Activated naive CD4-positive, alpha-beta T cell (primary cell): ENCODE measurements at places on chromosomes 16 and 17.
A peak's percentile ranks its signal among the peaks of the same experiment; 100 is the strongest.

GRCh38 chr17:29095439-29095838 is 52.5 kb downstream of the PIPOX start:
- DNase-seq = no peak

GRCh38 chr17:66633317-66633965 is 201.5 kb upstream of the CACNG5 start:
- peak; percentile 11 for DNase-seq

- no peak for DNase-seq
These were observed 214.0 kb upstream of the MPHOSPH6 start for GRCh38 chr16:82384017-82384416.

GRCh38 chr16:56776562-56776961 is 46.6 kb downstream of the NUP93 start:
- DNase-seq = no peak

DNA sequence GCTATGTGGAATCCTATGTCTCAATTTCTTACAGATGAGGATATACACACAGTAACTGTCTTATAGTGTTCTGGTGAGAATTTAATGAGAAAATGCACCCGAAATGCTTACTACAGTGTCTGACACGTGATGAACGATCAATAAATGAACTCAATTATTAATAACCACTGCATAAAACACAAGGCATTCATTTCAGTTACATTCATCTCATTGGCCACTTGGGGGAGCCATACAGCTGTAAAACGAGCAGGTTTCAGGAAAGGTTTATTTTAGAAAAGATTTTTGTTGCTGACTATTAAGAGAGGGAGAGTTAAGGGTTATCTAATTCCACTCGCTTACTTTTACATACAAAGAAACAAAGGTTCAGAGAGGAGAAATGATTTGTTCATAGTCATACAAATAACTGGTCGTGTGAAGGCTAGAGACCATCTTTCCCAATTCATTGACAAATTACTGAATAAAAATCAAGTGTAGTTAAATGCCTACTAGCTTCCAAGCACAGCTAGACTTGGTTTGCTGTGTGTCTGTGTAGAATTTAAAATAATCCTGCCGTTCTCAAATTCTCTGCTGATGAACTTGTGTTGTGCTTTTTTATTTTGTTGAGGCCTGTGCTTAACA is 160.1 kb downstream of the MAP2K4 start:
- no peak for DNase-seq

DNA sequence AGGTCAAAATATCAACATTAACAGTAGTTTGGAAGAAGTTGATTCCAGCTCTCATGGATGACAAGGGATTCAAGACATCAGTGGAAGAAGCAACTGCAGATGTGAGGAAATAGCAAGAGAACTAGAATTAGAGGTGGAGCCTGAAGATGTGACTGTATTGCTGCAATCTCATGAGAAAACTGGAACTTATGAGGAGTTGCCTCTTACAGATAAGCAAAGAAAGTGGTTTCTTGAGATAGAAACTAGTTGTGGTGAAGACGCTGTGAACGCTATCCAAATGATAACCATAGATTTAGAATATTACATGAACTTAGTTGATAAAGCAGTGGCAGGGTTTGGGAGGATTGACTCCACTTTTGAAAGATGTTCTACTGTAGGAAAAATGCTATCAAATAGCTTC is 67.8 kb downstream of the GOSR1 start:
- DNase-seq = no peak

DNA sequence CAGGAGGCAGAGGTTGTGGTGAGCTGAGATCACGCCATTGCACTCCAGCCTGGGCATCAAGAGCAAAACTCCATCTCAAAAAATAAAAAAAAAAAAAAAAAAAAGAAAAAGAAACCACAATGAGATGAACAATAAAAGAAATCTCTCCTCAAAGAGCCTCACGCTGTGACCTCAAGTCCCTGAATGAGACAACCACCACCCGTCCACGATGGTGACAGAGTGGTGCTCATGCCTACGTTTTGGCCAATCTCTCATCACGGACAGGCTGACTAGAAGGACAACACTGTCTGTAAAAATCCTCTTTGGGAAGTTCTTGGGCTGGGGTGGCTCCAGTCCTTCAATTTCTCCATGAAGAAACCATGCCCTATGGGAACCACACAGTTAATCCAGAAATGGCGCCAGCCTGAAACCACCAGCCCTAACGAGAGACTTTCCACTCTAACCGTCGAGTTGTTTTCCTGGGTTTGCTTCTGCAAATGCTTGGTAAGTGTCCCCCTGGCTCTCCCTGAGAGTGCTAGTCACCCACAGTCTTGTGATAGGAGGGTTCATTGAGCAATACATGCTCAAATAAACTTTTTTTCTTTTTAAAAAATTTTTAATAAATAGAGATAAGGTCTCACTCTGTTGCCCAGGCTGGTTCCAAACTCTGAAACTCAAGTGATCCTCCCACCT is 15.0 kb upstream of the PRSS27 start:
- no peak for DNase-seq

DNA sequence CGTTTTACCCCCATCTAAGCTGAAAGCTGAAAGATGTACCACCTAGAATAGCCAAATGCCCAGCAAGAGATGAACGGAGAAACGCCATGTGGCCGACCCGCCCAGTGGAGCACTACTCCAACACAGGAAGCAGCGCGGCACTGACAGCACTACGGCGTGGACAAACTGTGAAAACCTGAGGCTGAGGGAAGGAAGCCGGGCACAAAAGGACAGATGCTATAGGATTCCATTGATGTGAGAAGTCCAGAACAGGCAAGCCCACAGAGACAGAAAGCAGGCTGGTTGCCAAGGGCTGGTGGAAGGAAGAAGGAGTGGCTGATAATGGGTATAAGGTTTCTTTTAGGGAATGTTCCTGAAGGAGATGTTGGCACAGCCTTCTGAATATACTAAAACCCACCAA is 29.4 kb upstream of the SLC38A8 start:
- DNase-seq = no peak
